ENCODE measurements at places on chromosomes 1 and 21. TPM values are rescaled to one million over a fixed set of nuclear protein-coding genes. Genes with fewer than 3 reads are reported as not detected.

GRCh38 chr1:74697832-74698231 lies 24.2 kb upstream of the ERICH3 start:
- DNase-seq: no peak

- no peak for DNase-seq
Measured at GRCh38 chr1:6783936-6784559, 1.2 kb upstream of the CAMTA1 start.

GRCh38 chr1:238331557-238331956 lies 440.8 kb upstream of the ZP4 start:
- DNase-seq: no peak

LCE1A gene
- not detected for total RNA-seq

DNA sequence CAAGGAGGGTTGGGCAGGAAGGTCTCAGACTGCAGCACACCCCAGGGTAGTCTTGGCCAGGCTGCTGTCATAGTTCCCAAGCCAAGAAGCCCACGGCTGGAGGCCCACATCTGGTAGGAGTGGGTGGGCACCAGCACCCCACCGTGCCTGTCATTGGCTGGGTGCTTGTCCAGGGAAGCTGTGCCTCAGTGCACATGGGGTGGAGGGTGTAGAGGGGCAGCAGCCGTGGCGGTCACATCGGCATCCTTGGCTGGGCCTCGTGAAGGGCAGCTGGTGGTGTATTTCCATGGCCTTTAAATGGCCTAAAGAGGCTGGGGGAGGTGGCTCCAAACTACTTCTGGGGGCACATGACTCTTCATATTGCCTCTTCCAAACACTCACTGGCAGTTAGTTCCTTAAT lies 119.6 kb upstream of the USP24 start:
- DNase-seq: no peak
